Caco-2 (cell line): ENCODE measurements at places on chromosomes 12 and 14.

DNA sequence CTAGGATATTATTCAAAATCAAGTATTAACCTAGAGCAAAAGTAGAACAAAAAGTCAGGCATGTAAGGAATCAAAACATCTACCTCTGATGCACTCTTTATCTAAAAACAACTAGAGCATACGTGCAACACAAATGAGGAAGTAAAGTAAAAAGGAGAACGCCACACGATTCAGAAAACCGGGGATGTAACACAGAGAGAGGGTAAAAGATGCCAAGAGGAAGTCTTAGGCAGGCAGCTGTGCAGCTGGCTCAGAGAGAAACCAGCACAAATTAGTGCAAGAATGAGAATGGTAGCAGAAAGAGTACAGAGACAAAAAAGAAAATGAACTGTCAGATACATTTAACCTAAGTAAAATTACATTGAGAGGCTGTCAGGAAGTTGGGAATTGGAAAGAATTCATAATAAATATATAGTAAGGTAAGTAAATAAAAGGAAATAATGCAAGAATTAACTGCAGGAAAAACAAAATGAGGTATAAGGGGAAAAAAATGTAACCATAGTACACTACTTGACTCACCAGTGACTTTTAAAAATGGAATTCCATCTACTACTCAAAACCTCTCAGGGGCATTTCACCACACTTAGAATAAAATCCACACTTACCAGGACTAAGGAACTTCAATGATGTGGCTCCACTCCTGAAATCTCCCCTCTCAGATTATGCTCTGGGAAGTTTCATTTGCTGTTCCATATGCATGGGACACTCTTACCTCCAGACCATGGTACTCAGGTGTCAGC is 17.1 kb downstream of the BCAT1 start:
- DNase-seq, result no peak

- DNase-seq, result no peak
Measured at GRCh38 chr12:124006085-124006845, 33.2 kb downstream of the ZNF664 start.

- DNase-seq, result no peak
Measured at GRCh38 chr14:22794551-22794951, 20.7 kb downstream of the SLC7A7 start.

- no peak for DNase-seq
Measured at GRCh38 chr14:57889245-57889644, 23.4 kb upstream of the SLC35F4 start.

- no peak for DNase-seq
Measured at GRCh38 chr14:51717766-51718165, 66.1 kb downstream of the FRMD6 start.

DNA sequence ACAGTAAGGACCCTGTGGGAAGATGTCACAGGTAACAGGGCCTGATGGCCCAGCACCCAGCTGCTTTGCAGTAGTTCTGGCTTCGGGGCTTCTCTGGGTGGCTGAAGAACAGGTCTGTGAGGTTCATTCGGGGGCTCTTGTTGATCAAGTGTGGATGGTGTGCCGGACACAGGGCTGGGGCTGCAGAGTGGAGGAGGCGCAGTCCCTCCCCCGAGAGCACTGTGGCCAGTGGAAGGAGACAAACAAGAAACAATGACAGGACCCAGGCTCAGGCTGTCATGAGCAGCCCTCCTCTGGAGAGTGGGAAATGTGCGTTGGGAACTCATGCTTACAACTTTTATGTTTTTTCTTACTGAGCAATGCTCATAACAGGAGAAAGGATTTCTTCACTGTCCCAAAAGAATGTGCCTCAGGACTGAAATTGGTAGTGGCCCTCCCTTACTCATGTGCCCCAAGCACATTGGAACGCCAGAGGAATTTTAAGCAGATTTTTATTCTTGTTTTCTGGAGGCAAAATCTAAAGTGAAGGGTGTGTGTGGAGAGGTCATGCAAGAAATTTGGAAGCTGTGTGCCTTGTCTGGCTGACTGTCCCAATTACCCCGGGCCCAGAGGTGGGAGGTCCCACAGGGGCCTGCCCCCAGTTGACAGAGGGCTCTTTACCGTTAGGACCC is 233.8 kb downstream of the CACNA1C start:
- DNase-seq, result no peak

- no peak for DNase-seq
Measured at GRCh38 chr14:51732494-51733112, 80.9 kb downstream of the FRMD6 start.

- DNase-seq, result no peak
Measured at GRCh38 chr14:97584528-97584927, 787.3 kb downstream of the VRK1 start.

DNA sequence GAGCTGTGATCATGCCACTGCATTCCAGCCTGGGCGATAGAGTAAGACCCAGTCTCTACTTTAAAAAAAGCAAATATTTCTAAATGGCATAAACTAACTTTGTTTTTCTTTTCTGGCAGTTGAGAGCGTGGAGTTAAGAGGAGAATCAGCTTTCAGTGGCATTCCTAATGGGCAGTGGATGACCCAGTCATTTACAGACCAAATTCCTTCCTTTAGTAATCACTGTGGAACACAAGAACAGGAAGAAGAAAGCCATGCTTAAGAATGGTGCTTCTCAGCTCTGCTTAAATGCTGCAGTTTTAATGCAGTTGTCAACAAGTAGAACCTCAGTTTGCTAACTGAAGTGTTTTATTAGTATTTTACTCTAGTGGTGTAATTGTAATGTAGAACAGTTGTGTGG is 21.2 kb downstream of the TDG start:
- no peak for DNase-seq

GRCh38 chr12:92747151-92747550 is 44.4 kb downstream of the PLEKHG7 start:
- no peak for DNase-seq

DNA sequence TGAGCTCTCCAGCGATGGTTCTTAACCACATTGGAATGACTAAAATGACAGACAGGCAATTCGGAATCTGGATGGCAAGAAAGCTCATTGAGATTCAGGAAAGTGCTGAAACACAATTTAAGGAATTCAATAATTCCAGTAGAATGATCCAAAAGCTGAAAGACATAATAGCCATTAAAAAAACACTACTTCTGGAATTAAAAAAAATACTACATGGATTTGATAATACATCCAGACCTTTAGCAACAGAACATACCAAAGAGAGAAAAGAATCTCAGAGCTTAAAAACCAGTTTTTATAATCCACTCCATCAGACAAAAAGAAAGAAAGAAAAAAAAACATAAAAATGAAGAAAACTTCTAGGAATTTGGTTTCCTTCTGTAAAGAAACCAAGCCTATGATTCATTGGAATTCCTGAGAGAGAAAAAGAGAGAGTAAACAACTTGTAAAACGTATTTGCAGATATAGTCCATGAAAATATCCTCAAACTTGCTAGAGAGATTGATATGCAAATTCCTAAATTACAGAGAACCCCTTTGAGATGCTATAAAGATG is 52.8 kb downstream of the SLCO1B1 start:
- DNase-seq, result no peak
